NCI-H1436 treated with DMSO at 0.1 percent for 48 hours (cell line): ENCODE measurements at places on chromosomes 16 and 17.

DNA sequence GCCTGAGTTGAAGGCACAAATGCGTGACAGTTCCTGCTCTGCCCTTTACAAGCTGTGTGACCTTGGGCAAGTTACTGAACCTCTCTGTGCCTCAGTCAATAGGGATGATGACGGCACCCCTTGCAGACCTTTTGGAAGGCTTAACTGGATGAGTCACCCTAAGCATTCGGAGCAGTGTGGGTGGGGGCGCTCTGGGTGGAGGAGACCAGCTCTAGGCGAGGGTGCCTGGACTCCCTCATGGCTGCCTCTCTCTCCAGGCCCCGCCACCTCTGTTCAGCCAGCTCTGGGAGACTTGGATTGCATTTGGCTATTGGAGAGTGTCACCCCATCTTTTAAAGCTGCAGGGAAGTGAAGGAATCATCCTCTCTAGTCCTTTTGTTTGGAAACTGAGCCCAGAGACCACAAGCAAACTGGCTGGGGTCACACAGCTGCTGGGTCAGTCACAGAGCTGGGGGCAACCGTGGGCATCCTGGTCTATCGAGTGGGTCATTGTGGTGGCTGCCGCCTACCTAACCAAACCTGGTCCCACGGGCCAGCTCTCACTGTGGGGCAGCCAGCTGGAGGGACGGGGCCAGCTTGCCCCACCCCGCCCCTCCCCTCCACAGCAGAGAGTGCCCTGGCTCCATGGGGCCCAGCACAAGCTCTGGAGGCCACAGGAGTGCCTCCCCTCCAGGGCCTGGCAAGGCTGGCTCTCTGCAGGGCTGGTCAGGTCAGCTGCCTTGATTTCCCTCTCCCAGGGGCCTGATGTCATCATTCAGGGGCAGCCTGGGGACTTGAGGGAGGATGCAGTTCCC is 20.2 kb upstream of the GSE1 start:
- no peak for DNase-seq

- DNase-seq = no peak
Measured at GRCh38 chr16:31256466-31256865, 3.3 kb upstream of the ITGAM start.

DNA sequence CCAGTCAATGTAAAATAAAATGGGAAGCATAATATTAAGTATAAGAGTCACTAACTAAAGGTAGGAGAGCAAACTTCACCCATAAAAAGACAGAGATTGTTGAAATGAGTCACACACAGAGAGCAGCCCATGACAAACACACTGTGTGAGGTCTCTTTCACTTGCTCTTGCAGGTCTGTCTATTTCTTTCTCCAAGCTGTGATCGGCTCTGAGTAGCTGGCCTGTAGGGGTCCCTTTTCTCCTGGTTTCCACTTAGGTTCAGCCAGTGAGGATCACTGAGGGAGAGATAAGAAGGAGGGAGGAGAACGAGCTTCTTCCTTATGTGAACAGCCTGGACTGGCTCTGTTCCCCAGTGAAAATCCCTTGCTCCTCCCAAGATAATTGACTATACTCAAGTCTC is 133.7 kb upstream of the HS3ST3A1 start:
- DNase-seq = no peak

DNA sequence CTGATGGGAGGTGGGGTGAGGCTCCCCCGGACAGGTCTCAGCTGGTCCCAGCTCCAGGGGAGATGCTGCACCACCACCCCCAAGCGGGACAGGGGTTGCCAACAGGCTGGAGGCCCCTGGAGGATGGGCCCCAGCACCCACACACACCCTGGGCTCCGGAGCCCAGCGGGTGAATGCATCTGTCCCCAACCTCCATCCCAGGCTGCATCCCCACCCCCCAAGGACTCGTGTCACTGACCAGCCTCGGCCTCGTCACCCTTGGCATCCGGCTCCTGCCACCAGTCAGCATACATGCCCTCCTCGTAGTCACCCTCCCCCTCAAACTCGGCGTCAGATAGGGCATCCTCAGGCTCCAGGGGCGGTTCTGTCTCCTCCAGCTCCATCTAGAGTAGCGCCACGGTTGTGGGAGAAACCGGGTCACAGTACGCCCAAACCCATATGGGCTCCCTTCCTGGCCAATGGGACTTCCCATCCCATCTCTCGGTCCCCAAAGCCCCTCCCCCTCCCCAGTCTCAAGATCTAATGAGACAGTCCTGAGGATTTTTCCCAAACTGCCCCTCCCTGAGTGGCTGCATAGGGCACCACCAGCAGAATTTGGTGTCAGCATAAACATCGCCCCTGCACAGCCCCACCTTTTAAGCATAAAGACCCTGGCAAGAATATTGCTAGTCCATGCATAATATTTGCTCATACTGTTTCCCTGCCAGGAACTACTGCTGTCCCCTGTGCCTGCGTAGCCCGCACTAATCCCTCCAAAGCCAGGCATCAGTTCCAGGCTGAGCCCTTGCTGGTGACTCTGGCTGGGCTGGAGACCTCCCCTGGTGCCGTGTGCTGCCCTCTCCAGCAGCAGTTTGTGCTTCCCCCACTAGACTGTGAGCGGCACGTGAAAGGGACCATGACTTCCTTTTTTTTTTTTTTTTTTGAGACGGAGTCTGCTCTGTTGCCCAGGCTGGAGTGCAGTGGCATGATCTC is 8.4 kb downstream of the P3H4 start:
- no peak for DNase-seq

DNA sequence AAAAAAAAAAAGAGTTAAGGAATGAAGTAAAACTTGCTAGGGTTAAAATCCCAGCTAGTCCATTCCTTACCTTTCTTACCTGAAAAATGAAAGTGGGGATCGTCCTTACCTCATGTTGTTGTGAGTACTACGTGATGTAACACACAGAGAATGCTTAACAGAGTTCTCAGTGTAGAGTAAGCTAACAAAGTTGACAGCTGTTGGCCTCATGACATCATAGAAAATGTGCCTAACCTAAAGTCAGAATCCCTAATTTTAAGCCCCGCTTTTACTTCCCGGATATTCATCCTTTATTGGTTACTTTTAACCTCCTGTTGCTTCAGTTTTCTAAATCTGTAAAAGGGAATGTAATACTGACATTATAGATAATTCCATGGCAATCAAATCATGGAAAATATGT is 505.8 kb upstream of the HSBP1 start:
- no peak for DNase-seq

- DNase-seq = no peak
Measured at GRCh38 chr16:86951831-86952598, 365.2 kb downstream of the C16orf95 start.

DNA sequence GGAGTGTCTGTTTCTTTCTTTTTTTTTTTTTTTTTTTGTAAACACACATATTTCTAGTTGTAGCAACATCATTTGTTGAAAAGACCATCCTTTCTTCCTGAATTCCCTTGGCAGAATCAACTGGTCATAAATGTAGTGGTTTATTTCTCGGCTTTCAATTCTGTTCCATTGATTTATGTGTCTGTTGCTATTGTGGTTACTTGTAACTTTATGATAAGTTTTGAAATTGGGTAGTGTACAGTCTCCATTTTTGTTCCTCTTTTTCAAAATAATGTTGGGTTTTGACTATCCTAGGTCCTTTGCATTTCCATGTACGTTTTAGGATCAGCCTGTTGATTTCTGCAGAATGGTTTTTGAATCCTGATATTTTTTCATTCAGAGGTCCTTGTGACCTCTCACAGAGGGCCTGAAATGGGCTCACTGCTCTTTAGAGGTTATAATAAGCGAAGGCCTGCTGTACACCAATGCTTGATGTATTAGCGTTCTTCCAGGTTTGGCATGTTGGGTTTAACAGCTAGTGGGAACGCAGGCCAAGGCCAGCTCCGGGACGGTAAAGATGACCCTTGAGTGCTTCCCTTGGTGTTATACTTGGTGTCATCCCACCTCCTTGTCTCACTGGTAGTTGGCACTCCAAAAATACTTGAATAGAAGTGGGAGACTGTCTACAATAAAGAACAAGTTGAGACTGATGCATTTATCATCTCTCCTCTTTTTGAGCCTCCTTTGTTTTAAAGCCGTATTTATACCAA is 43.8 kb downstream of the ZNRF1 start:
- no peak for DNase-seq

- DNase-seq = peak; percentile 23
Measured at GRCh38 chr16:21708533-21709115, 44.9 kb downstream of the OTOA start.

DNA sequence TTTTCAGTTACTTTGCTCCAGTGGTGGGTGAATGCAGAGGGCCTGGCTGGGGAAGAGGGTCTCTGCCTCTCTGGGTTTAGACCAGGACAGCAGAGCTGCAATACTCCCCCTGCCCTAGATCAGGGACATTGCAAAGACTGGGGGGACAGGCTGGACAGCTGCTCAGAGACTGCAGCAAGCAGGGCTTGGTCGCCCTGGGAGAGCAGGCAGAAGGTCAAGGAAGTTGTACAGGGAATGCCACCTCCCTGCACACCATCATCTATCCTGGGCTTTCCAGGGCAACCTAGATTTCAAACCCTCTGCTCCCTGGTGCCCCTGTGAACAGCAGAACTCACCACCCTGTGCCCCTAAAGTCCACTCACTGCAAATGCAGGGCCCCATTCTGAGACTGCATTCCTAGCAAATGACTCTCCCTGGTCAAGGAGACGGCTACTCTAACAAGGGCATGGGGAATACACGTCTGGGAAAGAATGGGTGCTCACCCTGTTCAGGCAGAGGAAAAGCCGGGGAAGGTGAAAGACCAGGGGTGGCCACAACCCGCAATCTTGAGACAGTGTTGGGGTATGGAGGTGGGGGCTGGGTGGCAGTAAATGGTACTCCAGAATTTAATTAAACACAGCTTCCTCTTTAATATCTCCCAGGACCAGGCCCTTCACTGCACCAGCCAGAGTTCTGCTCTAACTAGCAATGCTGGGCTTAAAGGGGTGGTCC is 1.0 kb downstream of the KIFC3 start:
- no peak for DNase-seq

GRCh38 chr17:63774141-63774968 is at the start of gene DDX42:
TSS of gene DDX42 (plus strand) at chr17:63774170. CDS start at chr17:63787050, 12,880 bp downstream.
- DNase-seq = no peak

- DNase-seq = no peak
Measured at GRCh38 chr16:47944589-47944988, 211.2 kb downstream of the ABCC12 start.

DNA sequence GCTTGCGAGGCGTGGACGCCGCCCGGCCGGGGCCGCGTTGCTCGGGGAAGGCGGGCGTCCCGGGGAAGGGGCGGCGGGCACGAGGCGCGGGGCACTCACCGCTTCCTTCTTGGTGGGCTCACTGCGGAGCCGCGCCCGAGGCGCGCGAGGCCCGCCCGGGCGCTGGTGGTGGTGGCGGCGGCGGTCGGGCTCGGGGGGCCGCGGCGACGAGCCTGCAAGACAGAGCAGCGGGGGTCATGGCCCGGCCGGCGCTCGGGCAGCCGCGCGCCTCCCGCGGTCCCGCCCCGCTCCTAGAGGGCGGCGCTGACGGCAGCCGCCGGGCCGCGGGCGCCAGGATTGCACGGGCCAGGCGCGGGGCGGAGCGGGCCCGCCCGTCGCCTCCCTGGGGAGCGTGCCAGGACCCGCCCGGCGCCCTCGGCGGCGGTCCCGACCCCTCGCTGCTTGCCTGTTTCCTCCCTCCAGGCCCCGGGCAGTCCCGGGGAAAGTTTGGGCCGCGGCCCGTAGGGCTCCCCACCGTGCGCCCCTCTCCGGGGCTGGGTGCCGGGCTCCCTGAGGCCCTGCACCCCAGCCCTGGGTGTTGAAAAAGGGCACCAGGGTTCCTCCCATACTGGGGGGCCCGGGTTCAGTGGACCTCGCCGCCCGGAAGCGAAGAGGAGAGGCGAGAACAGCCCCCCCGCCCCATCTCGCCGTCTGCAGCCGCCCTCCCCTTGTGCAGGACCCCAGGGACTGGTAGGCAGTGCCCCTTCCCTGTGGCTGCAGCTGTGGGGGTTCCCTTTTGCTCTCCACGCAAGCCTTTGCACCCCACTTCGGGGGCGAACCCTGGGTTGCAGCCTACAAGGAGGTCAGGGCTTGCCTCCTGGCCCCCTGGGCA is at the start of gene C16orf74:
TSS of gene C16orf74 (minus strand) at position 270 of the 871 bp plus-strand sequence. CDS start 15,879 bp downstream, outside the sequence.
- DNase-seq = no peak

DNA sequence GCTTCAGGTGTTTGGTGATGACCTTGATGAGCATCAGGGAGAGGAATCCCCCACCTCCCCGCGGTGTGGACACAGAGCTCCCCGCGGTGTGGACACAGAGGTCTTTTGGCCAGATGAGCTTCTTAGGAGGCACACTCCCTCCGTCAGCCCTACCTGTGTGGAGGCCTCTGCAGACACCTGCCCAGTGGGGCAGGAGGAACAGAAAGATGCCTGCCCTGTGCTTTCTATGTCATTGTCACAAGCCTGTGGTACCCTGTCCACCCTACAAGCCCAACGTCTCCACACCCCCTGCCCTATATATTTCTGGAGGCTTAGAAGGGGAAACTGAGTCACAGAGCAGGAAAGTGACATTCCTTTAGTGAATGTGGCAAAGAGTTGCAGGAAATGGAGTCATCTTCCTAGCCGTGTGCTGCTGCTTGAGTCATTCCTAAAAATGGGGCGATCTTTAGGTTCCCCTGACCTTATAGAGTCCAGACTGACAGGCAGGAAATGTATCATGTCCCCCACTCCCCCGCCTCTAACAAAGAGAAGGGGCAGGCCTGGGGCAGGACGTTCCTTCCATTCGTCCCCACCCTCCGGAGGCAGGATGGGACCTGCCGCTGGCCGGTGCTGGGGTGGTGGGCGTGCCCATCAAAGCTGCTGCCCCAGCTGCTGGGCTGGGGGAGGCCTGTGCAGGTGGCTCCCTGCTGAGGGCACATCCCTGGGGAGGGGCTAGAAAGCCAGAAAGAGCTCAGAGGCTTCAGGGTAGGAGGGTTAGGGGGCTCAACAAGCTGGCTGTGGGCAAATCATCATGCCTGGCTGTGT is 1.0 kb upstream of the C16orf74 start:
- DNase-seq = no peak

GRCh38 chr17:31100840-31101459 is 6.2 kb downstream of the NF1 start:
- no peak for DNase-seq

DNA sequence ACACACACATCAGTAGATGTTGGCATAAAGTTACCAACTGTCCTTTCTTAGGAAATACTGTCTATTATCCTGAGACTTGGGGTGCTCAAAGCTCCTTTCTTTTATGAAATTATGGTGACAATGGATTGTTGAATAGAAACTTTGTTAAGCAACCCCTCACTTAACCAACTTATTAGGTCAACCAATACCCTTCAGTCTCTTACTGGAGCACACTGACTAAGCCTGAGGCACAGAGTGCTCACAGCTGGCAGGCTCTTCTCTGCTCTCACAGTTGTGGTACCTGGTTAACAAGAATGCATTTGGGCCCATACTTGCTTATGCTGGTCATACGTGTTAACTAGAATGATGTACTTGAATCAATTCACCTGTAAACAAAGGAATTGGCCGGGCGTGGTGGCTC is 24.8 kb downstream of the CD300LF start:
- DNase-seq = no peak

- no peak for DNase-seq
Measured at GRCh38 chr17:17675925-17676534, 5.2 kb upstream of the RAI1 start.

DNA sequence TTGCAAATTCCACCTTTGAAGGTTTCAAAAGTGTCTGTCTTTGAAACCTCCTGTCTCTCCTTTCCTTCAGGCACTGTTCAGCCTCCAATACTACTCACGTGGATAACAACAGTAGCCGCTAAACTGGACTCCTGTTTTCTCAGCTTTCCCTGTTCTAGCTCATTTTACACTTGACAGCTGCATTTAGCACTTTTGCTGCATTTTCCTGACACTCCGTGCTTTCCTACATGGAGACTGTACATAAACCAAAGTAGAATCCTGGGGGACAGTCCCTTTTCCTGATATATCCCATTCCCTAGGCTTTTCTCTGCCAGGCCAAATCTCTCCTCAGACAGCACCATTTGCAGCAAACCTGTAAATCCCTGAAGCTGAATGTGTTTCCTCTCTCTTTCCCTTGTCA is 3.6 kb downstream of the CCL5 start:
- DNase-seq = no peak
